Endothelial cell of umbilical vein (primary cell): ENCODE measurements at places on chromosomes 4 and X. TPM values are rescaled to one million over a fixed set of nuclear protein-coding genes. Genes with fewer than 3 reads are reported as not detected.

GRCh38 chrX:53433651-53434639 lies at the start of gene HSD17B10:
Gene HSD17B10 (minus strand): TSS chrX:53434370. CDS start chrX:53434345, 25 bp downstream.
- peak; percentile 81 for DNase-seq

DNA sequence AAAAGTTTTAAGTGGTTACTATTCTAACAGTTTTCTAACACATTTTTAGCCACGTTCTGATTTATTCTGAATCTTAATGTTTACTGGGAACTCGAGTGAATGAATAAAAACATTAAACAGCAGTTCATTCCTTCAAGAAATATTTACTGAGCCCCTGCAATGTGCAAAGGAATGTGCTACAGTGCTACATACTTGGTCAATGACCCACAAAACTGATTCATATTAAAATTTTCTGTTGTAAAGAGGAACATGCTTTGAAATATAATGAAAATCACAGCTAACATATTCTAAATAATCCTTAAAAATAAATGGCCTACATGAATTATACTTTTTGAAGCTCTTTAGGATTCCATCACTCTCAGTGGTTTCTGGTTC lies 78.7 kb downstream of the ARAP2 start:
- no peak for DNase-seq

F11 gene
- polyA plus RNA-seq: not detected in 2 replicates

RASL11B gene
- 0.29 and 0.83 TPM in 2 replicates for polyA plus RNA-seq

DNA sequence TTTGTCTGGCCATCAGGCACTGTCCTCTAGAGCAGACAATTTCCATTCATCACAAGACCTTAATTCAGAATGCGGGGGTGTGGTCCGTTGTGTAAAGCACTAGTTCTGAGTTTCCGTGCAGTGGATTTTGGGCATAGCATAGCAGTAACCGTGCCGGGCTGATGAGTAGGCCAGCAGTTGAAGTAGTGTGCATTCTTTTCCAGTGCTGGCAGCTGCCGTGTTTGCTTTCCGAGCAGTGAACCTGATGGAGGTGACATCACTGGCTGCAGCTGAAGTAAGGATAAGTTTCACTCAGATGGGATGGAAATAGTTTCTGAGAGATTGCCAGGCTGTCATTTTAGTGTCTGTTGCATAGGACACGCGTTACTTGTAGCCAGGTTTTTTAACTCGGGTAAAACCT lies 107.0 kb upstream of the STIM2 start:
- no peak for DNase-seq

UGT2B11 gene
- not detected in 2 replicates for polyA plus RNA-seq

DNA sequence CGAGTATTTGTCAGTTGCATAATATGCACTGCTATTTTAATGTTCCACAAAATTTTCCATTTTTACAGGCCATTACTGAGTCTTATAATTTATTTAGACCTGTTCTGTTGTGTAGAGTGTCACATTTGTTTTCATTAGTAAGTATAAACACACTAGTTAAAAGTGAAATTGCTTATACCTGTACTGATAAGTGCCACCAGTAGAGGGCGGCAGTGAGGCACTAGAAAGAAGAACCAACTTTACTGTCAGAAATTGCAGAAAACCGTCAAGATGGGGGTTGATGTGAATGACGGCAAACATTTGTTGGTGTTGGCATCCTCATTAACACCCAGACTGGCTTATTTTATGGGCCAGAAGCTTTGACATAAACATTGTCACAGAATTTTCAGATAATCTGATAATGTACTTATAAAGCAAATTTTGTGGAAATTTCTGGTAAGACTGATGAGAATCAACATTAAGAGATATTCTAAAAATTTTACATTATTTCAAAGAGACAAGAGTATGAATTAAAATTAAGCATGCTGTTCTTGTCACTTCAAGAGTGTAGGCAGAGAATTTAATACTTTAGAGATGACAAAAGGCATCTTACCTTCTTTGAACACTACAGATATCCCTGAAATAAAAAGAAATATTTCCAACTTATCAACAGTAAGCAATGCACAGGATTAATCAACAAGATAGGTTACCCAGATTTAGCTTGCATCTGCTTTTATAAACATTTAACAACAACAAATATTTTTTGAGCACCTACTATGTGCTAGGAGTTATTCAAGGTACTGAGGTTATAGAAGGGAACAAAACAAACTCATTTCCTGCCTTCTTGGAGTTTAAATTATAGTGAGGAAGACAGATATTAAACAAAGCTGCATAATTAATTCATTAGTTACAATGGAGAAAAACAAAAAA lies 24.9 kb downstream of the ALPK1 start:
- peak; percentile 81 for DNase-seq
